Prostate gland (tissue), 2 donors: ENCODE measurements at places on chromosomes 4 and X.

- DNase-seq = no peak
Observed at GRCh38 chr4:183468210-183469095, 24.0 kb downstream of the CDKN2AIP start.

GRCh38 chr4:2395038-2395437 is 23.4 kb downstream of the ZFYVE28 start:
- no peak for DNase-seq

DNA sequence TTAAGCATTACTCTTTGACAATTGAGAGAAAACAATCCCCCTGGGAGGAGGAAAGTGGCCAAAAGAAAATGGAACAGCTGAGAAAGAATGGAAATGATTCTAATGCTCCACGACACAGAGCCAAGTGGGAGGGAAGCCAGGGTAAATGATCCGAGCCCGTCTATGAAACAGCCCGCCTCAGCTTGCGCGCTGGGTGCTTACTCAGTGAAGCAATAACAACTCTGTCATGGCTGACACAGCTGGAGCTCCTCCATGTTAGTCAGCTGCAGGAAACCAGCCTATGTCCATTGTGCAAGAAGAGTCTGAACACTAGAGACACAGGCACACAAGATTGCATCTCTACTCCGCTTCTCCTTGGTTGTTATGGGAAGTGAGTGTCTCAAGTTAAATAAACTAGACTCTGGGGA is 19.3 kb downstream of the NOA1 start:
- peak; percentile 72 for DNase-seq

- no peak for DNase-seq
Observed at GRCh38 chr4:72531768-72532290, 37.2 kb downstream of the ADAMTS3 start.

DNA sequence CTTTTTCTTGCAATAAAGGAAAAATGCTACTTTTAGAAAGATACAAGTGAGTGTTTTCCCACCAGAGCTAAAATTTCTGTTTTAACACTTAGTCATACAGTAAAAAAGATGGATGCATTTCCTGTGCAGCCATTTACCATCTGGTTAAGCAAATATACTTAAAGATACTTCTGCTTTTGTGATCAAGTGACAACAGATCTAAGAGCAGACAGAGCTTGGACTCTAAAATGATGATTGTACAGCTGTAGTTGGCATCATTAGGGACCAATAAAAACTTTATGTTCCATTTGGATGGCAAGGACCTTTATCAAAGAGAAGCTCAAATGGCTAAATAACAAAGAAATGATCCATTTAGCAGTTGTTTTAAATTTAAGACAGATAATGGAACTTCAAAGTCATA is 270.8 kb downstream of the FSTL5 start:
- no peak for DNase-seq

DNA sequence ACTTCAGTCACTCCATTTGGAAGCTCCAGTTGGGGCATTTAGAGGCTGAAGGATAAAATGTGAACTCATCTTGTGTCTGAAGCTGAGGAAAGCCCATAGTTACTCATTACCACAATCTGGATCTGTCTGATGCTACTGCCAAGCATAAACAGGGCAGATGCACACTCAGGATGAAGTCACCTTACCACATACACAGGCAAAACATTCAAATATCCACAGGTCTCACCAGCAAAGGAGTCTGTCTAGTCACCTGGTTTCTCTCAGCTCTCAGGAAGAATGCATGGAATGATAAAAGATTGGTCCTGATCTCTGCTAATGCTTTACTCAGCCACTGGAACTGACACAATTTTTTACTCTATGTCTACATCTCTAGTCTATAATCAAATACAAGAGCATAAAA is 13.0 kb upstream of the ODAPH start:
- no peak for DNase-seq

DNA sequence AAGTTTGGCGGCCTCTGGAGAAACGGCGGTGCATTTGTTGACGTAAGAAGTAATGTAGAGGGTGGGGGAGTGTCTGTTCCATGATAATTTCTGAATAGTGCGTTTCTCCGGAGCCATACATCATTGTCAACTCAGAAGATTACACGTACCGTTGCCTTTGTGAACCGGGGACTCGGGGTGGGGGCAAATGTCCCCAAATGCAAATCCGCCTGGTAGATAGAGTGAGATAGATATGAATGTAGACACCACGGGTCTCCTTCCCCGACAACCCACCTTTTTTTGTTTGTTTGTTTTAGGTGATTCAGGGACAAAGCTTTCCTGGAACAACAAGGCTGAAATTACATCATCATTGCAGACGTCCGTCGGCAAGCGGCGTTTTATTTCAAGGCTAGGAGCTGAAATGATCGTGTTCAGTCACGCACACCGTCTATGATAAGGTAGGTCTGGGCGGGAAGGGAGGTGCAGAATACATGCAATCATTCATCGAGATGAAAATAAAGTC is 96.0 kb upstream of the PPP2R3B start:
- no peak for DNase-seq

GRCh38 chr4:166045457-166045856 is 172.4 kb downstream of the TLL1 start:
- no peak for DNase-seq

DNA sequence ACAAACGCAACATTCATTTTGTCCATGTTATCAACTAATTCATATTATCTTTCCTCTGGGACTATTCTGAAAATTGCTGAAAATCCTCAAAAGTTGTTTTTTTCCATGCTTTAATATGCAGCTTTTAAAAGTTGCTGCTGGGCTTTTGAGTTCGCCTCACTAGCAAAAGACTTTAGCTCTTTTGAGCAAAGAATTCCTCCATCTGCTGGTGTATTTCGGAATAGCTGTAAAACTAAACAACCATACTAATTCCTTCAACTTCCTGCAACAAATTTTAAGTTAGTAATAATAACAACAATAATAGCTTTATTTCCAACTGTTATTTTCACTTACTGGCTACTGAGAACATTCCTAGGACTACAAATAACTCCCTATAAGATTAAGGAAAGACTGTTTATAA is 124.5 kb upstream of the PLAC1 start:
- DNase-seq = no peak

DNA sequence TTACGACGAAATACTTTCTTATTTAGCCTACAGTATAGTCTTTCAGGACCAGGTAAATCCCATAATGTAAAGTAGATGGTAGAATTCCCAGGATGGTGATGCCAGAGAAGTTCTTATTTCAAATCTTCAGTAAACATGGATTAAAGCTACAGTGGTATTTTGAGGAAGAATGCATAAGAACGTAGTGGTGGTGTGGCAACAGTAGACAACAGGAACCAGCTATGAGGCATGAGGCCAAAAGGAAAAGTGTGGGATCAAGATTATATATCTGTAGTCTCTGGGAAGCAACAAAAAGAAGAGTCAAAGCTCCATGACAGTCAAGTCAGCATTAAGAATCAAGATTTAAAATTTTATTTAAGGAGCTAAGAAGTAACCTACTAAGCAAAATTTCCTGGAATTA is 60.2 kb downstream of the METTL14 start:
- DNase-seq = no peak

GRCh38 chr4:8706216-8707044 is 113.9 kb downstream of the CPZ start:
- no peak for DNase-seq

- peak; percentile 9 for DNase-seq
Observed at GRCh38 chr4:128846063-128846462, 36.6 kb downstream of the JADE1 start.

- no peak for DNase-seq
Observed at GRCh38 chr4:30172416-30172815, 547.8 kb upstream of the PCDH7 start.

DNA sequence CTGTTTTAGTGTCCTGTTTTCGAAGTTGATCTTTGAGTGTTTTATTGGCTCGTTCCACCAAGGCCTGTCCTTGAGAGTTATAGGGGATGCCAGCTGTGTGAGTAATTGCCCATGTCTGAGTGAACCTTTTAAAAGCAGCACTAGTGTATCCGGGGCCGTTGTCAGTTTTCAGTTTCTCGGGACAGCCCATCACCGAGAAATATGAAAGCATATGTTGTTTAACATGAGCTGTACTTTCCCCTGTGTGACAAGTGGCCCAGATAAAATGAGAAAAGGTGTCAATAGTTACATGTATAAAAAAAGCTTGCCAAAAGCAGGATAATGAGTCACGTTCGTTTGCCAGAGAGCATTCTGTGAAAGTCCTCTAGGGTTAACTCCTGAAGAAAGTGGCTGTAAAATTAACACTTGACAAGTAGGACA is 48.6 kb upstream of the RASSF6 start:
- no peak for DNase-seq

DNA sequence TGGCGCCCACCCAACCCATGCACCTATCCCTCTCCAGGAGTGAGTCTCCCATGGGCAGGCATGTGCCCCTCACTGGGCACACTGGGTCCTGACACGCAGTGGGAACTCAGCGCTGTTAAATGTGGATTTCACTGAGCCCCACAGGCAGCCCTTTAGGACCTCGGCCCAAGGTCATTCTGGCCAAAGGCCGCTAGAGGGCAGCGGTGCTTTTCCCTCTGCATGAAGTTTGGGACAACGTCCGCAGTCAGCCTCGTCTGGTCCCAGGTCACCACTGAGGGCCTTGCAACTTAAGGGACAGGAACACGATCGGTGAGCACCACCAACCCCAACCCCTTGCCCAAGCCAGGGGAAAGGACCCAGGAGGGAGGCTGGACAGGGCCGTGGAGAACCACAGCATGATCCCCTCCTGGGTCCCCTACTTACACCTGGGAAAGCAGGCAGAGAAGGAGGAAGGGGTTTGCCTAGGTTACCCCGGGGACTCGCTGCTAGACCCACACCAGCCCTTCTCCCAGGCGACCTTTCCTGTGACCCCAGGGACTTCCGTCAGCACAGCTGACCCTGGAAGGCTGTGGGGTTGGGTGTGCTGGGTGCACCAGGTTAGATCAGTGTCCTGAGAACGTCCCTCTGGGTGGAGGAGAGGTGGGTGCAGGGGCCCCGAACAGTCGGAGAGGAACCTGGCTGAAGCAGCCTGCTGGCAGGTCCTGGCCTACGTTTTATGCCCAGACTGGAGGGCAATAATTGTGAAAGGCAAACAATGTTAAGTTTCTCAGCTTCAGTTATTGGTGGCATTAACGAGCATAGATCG is 24.0 kb downstream of the CYTL1 start:
- peak; percentile 26 for DNase-seq

GRCh38 chrX:154541896-154542722 is 4.5 kb downstream of the G6PD start:
- DNase-seq = no peak

GRCh38 chr4:67342291-67342690 is 203.0 kb downstream of the CENPC start:
- no peak for DNase-seq

DNA sequence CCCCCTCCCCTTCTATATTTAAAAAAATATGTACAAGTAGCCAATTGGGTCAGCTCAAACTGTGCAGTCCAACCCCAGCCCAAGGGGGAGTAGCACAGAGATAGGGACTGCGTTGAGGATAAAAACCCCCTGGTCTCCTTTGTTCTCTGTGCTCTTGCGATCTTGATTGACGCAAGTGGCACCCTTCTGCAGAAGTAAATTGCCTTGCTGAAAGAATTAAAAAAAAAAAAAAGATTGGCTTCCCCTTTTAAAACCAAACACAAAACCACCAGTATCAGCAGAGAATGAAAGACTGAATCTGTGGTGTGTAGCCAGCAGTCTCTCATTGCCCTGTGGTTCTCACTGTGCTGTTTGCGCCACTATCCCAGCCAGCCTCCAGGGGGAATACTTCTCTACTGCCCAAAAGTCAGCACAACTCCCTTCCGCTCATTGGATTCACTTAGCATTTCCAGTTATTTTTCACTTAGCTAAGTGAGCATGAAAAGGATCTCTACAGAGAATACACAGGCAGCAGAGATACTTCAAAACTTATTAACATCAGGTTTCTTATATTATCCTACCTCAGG is 29.7 kb downstream of the MANBA start:
- no peak for DNase-seq

DNA sequence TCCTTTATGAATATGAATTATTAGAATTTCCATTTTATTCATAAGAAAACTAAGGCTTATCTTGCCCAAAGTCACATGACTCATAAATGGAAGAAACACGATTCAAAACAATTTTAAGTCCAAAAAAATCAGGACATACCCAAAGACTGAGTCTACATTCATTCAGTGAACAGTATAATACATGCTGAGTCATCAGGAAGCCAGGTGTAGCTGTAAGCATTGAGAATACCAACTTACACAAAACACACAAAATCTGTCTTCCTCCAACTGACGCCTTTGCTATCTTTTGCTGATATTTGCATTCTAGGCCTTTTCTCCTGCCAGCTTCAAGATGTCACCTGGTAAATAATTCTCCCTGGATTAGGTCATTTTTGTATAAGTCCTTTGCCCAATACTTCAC is 520.1 kb upstream of the GALNT7 start:
- DNase-seq = no peak

DNA sequence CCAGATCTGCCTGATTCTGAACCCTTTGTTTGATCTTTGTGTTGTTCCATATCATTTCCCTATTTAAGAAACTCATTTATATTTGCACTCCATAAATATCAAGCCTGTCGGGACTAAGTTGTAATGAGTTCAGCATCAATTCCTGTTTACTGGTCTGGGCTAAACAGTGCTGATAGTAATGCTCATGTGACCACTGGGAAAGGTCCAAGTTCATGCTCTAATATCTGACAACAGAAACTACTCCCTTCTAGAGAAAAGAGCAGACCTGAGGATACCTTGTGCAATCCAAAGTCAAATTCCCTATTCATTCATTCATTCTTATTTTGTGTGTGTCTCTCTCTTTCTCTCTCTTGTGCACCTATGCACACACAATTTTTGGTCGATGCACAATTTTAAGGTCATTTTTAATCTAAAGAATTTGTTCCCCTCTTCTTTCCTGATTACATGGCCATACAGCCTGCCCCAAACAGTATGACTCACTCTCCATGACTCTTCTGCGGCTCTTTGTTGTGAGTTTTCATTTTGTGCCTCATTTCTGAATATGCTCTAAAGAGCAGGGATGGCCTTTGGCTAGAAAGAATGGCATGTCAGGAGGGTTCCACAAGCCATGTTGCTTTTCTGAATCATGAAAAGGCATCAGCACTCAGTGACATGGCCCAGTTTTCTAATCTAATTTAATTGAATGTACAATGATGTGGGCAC is 664.3 kb downstream of the RPA4 start:
- DNase-seq = no peak
